ENCODE measurements at places on chromosomes 6 and 20.

- DNase-seq = no peak
Measured at GRCh38 chr6:167437888-167438484, 113.1 kb downstream of the TTLL2 start.

DNA sequence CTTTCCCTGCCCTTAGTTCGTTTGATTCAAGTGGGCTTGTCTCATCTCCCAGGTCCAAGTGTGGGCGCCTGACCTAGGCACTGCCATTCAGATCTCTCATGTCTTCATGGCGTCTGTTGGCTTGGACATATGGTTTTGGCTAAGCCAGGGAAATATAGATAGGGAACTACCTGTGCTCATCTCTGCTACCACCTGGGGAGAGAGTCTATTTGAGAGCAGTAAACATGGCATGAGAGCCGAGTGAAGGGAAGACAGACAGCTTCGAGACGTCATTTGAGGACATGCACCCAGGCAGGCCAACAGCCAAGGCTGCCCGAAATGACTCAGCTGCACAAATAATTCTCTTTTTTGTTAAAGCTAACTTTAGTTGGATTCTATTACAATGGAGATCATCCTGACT lies 370.7 kb upstream of the AGPAT4 start:
- DNase-seq = no peak

DNA sequence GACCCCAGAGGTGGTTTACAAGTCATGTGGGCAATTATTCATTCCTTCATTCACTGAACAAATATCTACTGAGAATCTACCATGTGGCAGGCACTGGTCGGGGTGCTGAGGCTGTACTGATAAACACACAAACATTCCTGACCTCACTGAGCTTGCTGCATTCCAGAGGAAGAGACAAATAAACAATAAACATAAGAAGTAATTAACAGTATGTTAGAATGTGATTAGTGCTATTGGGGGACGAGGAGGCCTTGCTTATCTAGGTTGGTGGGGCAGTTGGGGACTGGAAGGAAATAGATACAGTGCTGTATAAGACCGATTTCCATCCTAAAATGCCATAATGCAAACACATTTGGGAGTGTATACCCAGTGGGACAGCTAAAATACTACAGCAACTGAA lies 44.1 kb downstream of the MAK start:
- no peak for DNase-seq

- DNase-seq = peak; percentile 43
Measured at GRCh38 chr6:53679446-53679933, 13.9 kb upstream of the KLHL31 start.

GRCh38 chr6:135072753-135073152 lies 18.1 kb upstream of the HBS1L start:
- no peak for DNase-seq
